ENCODE measurements at places on chromosomes 16 and 17.

DNA sequence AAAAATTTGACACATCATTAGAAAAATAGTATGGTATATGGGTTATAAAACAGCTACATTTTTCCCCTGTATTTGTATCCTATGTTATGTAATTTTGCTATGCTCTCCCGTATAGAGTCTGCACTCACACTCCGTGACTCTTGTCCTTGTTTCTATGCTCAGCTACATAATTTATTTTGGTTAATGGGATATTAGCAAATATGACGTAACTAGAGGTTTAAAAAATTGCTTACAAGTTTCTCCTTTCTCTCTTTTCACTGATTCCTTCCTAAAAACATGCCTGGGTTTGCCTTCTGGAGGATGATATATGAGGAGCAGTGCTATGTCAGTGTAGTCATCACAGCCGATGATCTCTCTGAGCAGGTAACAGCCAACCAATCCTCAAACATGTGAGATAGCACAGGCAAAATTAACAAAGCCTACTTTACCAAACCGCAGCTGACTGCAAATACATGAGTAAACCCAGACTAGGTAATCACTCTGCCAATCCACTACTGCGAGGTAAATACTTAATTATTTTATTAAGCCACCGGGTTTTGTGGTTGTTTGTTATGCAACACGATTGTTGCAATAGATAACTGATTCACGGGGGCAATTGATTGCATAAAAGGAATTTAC lies 126.9 kb downstream of the KIF2B start:
- DNase-seq, result no peak

- DNase-seq, result no peak
Observed at GRCh38 chr16:12206098-12206748, 229.7 kb downstream of the SNX29 start.

- no peak for DNase-seq
Observed at GRCh38 chr17:74773414-74773813, 2.7 kb downstream of the NAT9 start.

DNA sequence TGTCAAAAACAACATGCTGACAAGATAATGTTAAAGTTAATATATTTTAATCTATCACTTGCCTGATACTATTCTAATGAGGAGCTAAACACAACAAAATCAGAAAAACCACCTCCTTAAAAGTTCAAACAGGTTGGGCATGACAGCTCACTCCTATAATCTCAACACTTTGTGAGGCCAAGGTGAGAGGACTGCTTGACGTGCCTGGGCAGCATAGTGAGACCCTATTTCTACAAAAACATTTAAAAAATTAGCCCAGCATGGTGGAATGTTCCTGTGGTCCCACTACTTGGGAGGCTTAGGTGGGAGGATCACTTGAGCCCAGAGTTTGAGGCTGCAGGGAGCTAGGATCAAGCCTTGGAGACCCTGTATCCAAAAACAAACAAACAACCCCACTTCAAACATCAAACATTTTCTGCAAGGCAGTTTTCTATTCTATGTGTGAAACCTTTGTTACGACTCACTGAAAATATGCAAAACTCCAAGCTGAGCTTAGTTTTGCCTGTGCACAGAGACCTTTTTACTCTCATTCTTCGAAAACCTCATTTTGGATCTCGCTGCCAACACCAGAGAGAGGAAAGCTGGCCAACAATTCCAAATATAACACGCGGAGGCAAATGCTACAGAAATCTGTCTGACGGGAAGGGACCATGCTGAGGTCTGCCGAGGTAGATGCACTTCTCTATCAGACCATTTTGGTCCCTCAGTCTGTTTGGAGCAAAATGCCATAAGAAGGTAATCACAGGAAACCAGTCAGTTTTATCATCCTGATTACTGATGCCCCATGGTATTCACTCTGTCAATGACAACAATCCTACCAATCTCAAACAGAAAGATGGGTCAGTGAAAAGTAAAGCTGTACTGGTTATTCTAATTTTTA lies 6.2 kb downstream of the PHF12 start:
- DNase-seq, result no peak

DNA sequence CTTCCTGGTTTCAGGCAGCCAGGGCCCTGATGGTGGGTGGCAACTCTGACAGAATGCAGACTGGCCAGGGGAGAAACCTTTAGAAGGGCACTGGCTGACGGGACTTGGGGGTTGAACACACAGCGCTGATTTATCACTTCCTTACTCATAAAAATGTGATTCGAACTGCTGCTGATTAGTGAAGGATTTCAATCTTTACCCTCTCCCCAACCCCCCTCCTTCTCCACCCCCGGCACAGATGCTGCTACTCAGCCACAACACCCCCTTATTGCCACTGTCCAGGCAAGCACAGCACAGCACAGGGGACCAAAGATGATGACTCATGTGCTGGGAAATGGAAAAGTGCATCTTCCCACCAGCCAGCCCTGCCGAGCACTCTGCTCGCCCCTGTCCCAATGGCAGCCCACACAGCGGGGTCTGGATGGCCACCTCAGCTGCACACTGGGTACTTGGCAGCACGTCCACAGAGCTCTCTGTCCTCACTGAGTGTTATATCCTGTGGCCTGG lies 70.1 kb downstream of the SMG6 start:
- DNase-seq, result no peak

DNA sequence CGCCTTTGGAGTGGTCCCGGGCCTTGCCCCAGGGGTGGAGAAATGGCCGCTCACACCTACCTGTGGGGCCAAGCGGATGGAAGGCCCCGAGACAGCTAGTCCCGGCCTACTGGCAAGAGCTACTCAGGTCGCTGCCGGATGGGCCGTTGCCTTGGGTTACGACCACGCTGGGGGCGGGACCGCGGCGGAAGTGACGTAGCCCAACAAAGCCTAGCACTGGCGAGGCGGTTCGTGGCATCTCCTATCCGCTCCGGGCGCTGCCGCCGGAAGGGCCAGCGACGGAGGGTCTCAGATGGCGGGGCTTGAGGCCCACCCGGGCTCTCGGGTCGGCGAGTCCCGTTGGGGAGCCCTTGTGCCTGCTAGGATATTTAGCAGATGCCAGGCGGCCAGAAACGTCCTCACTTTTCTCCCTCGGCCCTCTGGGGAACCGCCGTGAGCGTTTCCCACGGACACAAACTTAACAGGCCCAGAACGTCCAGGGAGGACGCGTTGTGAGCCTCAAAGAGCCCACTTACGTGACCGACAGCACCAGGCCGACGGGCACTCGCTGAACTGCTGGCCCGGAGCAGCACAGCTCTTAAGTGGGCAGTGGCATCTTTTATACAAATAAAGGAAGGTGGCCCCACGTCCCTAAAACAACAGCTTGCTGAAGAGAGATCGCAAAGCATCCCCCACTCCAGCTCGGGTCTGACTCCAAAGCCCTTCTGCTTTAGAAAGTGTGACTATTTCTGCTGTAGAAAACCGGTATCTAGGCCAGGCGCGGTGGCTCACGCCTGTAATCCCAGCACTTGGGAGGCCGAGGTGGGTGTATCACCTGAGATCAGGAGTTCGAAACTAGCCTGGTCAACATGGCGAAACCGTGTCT lies at the start of gene C16orf46:
Gene C16orf46 (minus strand): TSS at position 163 of the 865 bp plus-strand sequence. CDS start 13,283 bp downstream, outside the sequence.
- DNase-seq, result peak; percentile 97

DNA sequence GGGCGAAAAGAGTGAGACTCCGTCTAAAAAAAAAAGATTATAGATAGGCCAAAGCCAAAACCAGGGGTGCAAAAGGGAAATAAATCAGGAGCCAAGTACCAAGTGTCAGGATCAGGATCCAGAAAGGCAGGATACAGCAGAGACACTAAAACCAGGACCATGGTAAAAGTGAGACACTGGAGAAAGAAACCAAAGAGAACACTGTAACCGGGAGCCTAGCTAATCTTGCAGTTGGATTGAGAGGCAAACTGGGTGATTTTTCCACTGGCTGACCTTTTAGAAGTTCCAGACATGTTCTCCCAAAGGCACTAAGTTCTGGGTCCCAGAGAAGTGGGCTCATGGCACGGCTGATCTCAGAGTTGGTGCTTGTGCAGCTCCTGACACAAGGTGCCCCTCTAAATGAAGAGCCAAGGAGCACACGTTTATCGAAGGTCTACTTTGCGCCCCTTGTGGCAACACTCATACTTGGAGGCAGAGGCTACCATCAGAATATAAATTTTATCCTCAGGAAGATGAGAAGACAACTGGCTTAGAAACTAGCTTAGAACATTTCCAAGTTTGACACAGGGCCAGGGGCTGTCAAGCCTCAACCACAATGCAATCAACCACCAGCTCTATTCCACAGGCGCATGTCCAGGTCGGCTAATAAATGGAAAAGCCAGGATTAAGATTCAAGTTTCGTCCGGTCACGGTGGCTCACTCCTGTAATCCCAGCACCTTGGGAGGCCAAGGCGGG lies 27.5 kb upstream of the HELZ start:
- no peak for DNase-seq

- no peak for DNase-seq
Observed at GRCh38 chr17:42411361-42411760, 11.7 kb downstream of the CAVIN1 start.

DNA sequence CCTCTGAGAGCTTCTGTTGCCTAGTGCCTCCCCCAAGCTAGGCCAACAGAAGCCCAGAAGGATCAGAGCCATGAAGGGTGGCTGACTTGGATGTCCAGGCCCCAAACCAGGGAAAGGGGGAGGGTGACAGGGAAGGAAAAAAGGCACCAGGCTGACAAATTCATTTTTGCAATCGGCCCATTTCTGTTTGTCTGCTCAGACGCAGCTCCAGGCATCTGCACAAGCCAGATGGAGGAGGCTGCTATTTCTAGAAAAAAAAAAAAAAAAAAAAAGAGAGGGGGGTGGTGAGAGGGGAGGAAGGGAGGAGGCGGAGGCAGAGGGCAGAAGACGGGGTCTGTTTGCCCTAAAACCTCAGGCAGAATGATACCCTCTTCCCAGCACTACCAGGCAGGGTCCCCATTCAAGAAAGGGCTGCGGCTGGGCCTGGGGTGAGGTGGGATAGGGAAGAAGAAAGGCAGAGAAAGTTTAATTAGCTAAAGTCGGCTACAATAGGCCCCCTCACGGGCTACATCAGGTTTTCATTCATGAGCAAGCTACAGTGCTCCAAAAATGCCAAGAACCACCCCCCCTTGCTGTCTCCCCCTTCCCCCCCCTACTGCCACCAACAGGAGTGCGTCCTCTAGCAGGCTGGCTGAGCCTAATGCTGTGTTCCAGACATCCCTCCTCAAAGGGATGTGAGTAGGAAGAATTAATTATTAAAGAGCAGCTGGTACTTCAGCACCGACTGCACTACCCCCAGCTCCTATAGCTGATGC lies 2.4 kb downstream of the HDAC5 start:
- DNase-seq, result no peak

- no peak for DNase-seq
Observed at GRCh38 chr17:46948544-46948943, 25.6 kb downstream of the GOSR2 start.

- DNase-seq, result no peak
Observed at GRCh38 chr16:80671281-80671849, 130.6 kb downstream of the DYNLRB2 start.

DNA sequence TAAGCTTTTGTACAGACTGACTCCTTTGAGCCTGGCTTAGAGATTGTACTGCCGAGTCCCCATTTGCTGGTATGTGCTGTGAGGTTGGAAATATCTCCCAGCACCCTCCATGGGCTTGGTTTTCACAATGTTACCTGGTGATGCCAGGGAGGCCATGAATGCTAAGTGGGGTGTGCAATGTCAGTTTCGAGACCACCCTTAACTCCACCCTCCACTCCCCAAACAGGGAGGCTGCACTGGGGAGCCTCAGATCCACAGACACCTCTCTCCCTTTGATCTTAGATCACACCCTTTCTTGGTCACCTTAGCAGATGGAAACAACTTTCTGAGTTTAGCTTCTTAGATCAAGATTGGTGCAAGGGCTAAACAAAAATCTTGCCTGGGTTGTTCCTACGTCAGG lies 28.6 kb upstream of the PIK3R6 start:
- DNase-seq, result no peak

GRCh38 chr17:82871056-82871775 lies 31.4 kb upstream of the ZNF750 start:
- no peak for DNase-seq

- no peak for DNase-seq
Observed at GRCh38 chr16:86363057-86363490, 147.3 kb upstream of the FOXF1 start.

DNA sequence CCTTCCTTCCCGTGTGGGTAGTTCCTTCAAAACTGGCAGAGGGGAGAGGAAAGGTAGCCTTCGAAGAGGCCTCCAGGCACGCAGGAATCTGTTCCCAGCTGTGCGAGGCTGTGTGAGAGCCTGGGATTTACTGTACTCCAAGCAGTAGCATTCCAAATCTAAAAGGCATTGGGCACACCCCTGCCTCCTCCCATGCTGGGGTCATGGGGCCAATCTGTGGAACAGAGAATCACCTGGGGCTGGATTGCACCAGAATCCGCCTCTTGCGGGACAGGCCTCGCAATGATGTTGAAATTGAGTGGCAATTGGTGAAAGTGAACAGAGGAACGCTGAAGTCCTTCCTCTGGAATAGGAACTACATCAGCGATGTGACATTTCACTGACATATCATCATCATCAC lies 72.5 kb upstream of the IRX3 start:
- DNase-seq, result no peak

DNA sequence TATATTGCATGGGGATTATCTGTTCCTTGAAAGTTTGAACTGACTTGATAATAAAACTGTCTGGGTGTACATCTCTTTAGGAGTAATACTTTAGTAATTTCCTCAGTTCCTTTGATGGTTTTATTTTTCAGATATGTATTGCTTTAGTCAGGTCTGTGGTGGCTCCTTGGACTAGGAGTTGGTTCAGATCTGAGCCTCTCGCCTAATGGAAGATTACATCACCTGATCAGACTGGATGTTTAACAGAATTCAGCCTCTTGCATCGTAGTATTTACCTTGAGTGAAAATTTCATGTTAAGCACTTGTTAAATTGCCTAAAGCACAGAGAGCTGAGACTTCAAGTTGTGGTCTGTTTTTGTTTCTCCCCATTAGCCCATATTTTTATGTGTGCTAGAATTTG lies 267.3 kb downstream of the MAP2K4 start:
- DNase-seq, result no peak

- DNase-seq, result no peak
Observed at GRCh38 chr17:30148376-30148775, 31.8 kb downstream of the NSRP1 start.

DNA sequence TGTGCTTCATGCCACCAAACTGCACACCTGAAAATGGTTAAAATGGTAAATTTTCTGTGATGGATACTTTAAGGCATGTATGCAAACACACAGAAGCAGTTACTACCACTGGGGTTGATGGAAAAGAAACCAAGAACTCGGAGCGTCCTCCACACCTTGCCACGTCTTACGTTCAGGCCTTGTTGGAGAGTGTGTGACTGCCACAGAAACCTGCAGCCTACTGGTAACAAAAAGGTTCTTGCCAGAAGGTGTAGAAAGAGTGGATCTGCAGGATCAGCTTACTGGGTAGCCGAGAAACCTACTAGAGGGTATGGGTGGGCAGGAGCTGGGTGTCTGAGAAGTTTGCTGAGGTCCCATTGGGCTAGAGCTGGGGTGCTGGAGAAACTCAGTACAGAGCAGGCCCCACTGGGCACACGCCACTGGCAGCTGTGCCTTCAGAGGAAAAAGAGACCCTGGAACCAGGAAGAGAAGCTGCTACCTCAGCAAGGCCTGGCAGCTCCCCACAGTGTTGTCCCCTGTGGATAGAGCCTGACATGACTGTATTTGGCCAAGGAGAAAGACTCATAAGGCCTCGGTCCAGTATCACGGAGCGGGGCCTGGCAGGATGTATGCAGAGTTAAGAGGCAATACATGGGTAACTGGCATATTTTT lies 204.6 kb downstream of the SEC14L1 start:
- no peak for DNase-seq

- DNase-seq, result no peak
Observed at GRCh38 chr16:88287219-88287618, 95.5 kb upstream of the ZNF469 start.

GRCh38 chr17:78281249-78281845 lies 49.9 kb downstream of the TMEM235 start:
- no peak for DNase-seq

Data from left renal cortex interstitium (tissue), 4 donors.